ENCODE measurements at places on chromosomes 12 and 14.

GRCh38 chr14:31828946-31829868 lies 247.9 kb upstream of the ARHGAP5 start:
- DNase-seq: no peak

DNA sequence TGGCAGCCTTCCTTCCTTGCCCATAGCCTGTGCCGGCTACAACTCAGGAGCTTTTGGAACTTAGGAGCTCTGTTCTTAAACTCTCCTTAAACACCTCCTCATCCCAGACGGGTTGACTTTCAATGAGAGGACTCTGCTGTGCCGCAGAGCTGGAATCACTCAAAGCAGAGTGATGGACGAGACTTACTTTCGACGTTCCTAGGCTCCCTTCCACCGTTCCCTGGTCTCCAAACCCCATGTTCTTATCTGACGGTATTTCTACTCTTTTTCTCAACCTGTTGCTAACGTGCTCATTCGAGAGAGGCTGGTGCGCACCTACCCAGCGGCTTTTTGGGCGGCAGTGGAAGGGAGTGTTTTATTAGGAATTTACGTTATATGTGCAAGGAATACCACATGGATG lies 232.7 kb downstream of the CACNA1C start:
- no peak for DNase-seq

GRCh38 chr14:58861586-58861985 lies 223.8 kb downstream of the DACT1 start:
- DNase-seq: no peak

- DNase-seq: no peak
These were observed 27.1 kb upstream of the C12orf71 start for GRCh38 chr12:27109334-27110028.

DNA sequence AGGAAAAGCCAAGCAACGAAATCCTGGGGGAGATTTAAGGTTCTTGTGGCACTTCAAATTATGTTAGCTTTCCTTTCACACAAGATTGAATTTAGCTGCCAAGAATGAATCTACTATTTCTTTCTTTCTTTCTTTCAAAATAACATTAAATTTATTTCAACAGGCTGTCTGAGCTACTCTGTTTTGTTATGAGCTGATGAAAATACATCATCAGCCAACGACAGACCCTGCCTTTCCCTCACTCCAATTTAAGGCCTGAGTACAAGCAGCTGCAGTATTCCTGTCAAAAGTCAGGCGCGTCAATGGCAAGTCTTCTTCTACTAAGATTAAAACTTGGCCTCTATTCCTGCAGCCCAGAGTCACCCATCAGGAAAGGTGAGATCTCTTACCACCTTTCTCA lies 347.7 kb upstream of the FLRT2 start:
- no peak for DNase-seq

- no peak for DNase-seq
These were observed 94.1 kb downstream of the FSCB start for GRCh38 chr14:44412858-44413569.

DNA sequence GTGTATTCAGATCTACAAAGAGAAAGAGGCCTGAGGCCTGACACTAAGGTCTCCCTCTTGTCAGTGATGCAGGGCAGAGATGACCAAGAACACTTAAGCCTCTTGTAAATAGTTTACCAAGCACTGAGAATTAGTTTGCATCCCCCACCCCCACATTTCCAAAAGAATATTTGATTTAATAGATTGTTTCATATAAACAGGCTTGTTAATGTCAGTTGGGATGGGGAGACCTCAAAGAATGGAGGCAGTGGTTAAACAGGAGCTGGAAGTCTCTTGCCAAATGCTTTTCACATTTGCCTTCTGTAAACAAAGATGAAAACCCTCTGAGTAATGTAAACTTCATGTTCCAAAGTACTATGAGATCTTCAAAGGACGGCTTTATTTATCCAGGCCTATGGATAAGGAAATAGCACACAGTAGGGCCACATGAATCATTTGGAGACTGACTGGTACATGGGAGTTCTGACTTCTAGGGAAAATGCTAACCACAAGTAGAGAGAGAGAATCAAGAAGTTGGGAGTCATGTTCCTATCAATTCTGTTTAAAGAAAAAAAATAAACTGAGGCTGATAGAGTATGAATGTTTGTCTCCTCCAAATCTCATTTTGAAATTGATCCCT lies 234.7 kb downstream of the ANO2 start:
- no peak for DNase-seq

DNA sequence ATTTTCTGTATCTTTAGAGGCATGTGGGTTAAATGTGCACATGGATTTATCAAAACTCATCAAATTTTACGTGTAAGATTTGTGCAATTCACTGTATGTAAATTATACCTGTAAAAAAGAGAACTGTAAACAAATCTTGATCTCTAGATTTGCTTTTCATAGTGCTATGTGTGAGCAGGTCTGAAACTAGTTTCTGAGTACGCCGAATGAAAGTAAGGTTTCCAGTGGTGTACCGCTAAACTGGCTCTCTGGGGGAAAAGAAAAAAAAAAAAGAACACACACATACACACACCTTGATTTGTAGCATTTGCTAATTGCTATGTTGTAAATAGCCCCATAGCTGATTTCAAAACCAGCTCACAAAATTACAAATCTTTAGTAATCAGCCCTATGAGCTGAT lies 8.6 kb upstream of the SLC41A2 start:
- no peak for DNase-seq

GRCh38 chr12:79874665-79875064 lies 60.2 kb downstream of the PPP1R12A start:
- DNase-seq: no peak

All from stimulated activated CD4-positive, alpha-beta T cell treated with anti-CD3 and anti-CD28 coated beads, Interleukin-4, amount 100 ng/mL, for 1 hour (primary cell).